ENCODE measurements at places on chromosomes 5 and 9. TPM values are rescaled to one million over a fixed set of nuclear protein-coding genes. Genes with fewer than 3 reads are reported as not detected.

DNA sequence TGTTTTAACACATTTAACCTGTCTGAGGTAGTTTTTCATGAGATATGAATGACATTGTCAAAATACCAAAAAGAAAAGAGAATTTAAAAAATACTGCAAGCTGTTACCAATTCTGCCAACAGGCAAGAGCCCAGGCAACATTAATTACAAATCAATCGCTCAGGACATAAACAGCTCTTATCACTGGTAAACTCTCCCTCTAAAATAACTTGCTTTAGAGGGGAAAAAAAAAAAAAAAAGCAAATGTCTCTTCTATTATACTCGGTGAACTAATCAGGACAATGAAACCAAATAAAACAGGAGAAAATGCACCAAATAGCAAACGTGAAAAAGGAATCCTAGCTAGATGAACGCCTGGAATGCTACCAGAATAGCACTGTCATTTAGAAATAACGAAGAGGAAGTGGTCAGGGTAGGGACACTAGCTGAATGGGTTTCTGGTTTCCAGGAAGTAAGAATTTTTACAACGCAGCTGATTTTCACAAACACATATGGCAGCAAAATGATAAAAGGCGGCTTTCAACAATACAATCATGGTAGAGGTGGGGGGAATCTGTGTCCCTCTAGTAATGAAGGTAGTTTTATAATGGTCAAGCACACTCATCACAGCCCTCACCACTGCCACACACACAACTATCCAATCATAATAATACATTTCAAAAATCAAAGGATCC lies 94.9 kb downstream of the DENND1A start:
- DNase-seq = no peak

The EPB41L4A gene
- total RNA-seq = 3.2 TPM

DNA sequence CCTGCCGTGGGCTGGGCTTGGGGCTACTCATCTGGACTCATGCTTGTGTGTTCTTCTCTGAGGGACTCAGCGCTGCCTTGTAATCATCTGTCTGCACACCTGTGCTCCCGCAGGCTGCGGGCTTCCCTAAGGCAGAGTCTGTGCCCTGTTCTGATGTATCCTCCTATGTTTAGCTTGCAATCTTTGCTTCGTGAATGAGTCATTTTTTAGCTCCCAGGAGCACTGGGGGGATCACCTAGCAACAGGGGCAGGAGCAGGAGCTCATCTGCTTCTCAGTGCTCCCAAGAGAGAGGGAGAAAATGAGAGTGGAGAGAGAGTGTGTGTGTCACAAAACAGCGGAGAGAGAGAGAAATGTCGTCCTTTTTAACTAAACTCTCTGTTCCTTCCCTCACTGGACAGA lies 202.4 kb upstream of the ZNF618 start:
- no peak for DNase-seq

DNA sequence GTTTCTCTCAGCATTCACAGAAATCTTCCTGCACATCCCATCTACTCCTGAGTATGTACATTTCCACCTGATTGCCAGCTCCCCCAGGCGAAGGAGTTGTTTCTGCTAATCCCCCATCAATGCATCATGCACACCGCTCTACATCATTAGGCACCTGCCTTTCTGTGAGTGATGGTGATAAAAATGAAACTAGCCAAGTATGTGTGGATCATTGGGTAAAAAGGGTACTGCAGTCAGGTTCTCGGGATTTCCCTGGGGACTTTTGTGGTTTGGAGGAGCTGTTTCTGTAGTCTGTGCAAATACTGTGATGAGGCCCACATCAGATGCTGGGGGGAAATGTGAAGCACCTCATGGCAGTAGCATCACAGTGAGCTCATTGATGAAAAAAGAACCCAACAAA lies 30.4 kb downstream of the CAMK4 start:
- DNase-seq = no peak

All from H7 (cell line).